Metanephros (tissue), 2 donors: ENCODE measurements at places on chromosomes 12 and 14. TPM values are rescaled to one million over a fixed set of nuclear protein-coding genes. Genes with fewer than 3 reads are reported as not detected.

SUSD6 gene
- total RNA-seq = 28.0 TPM

TOMM20L gene
- total RNA-seq = not detected

SSPN gene
- total RNA-seq = 46.1 TPM

IL31 gene
- total RNA-seq = not detected

CFAP54 gene
- total RNA-seq = 8.5 TPM

GOLGA3 gene
- total RNA-seq = 44.4 TPM
